ENCODE measurements at places on chromosomes 13 and 19.

- no peak for DNase-seq
Measured at GRCh38 chr19:21460686-21461085, 44.7 kb upstream of the ZNF429 start.

GRCh38 chr13:31588316-31588715 is 151.0 kb upstream of the RXFP2 start:
- no peak for DNase-seq

DNA sequence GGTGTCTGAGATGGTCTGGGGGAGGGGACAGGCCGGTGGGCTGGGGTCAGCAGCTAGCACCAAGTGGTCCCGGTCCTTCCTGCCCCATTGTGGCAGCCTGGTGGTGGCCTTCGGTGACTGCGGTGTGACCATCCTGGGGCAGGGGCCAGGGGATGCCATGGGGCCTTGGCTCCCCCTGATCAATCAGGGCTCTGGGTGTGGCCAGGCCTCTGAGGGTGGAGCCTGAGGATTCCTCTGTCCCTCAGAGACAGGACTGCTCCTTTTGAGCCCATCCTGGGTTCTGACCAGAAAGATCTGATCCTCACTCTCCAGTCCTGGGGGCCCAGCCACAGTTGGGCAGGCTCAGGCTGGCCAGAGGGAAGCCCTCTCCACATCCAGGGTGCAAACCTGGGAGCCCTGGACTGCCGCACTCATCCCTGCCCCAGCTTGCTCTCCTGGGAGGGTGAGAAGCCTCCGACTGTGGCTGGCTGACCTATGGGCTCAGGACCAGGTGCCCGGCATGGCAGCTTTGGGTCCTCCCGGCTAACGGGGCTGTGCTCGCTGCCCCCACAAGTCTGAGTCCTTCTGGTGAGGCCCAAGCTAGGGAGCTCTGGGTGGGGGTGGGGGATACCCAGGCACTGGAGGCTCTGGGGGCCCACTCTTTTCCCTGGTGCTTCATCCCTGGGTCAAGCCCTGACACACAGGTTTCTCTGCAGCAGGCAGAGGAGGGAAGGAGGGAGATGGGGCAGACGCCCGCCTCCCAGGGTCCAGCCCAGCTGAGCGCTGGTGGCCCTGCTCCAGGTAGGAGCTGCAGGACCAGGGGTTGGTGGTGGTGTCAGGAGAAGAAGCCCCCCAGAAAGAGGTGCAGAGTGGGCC is 59.5 kb downstream of the IER2 start:
- no peak for DNase-seq

- peak; percentile 73 for DNase-seq
Measured at GRCh38 chr13:111202745-111203144, 87.6 kb downstream of the ARHGEF7 start.

DNA sequence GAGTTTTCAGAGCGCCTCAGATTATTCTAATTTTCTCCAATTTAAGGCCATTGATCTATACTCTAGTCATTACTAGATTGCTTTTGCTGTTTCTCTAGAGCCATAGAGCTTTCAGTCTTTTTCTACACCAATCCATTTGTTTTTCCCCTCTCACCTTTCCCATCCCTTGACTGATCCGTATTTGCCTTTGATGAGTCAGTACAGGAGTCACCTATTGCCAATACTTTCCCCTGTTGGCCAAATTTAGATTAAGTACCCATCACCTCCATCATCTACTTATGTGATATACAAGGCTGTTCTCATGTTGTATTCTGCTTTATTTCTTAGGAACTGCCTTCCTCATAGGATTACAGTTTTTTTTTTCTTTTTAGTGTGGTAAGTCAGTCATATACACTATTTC is 463.2 kb downstream of the KLF12 start:
- no peak for DNase-seq

DNA sequence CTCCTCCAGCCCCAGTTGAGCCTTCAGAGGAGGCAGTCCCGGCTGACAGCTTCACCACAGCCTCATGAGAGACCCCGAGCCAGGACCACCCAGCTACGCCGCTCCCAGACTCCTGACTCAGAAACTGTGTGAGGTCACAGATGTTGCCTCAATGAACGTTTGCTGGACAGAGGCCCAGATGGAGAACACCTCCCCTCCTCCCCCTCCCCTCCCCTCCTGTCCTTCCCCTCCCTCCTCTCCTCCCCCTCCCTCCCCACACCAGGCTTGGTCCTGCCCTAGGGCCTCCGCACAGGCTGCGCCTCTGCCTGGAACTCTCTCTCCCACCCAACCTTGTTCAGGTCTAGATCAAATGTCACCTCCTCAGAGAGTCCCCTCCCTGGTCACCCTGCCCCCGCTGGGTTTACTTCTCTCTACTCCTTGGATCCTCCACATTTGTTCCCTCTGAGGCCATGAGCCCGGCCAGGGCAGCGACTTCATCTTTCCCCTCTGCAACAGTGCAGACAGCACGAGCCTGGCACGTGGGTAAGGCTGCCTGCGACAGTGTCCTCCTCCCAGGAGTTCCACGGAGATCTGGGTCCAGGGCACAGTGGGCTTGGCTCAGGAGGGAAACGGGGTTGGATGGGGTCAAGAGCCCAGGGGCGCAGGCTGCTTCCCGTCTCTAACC is 17.4 kb downstream of the PIP5K1C start:
- DNase-seq, result peak; percentile 53

DNA sequence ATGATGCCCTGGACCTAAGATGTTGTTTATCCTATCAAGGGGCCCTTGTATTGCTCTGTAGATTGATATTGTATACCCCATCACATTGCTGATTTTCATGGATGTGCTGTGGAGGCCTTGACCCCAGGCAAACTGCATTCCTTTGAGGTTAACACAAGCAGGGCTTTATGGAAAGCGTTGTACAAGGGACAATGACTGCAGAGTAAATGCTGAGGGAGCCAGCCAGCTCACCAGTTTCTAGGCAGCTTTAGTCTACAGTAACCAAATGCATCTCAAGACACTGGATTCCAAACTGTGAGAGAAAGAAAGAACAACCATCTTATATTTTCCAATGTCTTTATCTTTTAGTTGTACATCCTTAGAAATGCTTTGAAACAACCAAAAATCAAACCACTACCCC is 34.1 kb upstream of the EDNRB start:
- DNase-seq, result no peak

DNA sequence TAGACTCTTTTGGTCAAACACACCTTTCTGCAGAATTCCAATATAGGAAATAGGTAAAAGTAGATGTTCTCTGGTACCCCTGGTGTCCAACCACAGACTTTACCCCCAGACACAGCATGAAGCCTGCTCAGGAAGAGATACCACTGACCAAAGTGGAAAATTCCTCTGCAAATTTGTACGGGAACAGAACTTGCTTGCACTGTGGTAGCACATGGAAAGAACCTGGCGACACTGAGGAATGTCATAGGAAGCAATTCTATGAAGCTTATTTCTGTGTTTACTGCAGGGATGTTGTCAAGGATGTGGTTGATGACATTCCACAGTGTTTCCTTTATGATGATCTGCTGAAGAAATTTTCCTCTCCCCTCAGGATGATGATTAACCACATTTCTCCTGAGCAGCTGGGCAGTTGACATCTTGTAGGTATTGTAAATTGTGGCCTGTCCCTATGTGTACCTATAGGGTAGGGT is 48.9 kb upstream of the TNFSF11 start:
- DNase-seq, result no peak

- no peak for DNase-seq
Measured at GRCh38 chr19:3080286-3080685, 13.9 kb upstream of the GNA11 start.

- DNase-seq, result no peak
Measured at GRCh38 chr19:46068345-46069258, 27.8 kb upstream of the IGFL4 start.

- DNase-seq, result no peak
Measured at GRCh38 chr19:676007-676338, 219 bp upstream of the FSTL3 start.

- DNase-seq, result peak; percentile 14
Measured at GRCh38 chr19:7907544-7907943, 3.9 kb downstream of the MAP2K7 start.

- DNase-seq, result no peak
Measured at GRCh38 chr19:35055715-35056179, 14.2 kb downstream of the HPN start.

- no peak for DNase-seq
Measured at GRCh38 chr19:46391296-46392251, 21.8 kb downstream of the CCDC8 start.

GRCh38 chr13:97353927-97354675 is 79.9 kb upstream of the RAP2A start:
- DNase-seq, result no peak

GRCh38 chr19:2021453-2022140 is 6.1 kb upstream of the BTBD2 start:
- DNase-seq, result no peak

GRCh38 chr19:383040-383439 is 25.9 kb downstream of the C2CD4C start:
- no peak for DNase-seq

DNA sequence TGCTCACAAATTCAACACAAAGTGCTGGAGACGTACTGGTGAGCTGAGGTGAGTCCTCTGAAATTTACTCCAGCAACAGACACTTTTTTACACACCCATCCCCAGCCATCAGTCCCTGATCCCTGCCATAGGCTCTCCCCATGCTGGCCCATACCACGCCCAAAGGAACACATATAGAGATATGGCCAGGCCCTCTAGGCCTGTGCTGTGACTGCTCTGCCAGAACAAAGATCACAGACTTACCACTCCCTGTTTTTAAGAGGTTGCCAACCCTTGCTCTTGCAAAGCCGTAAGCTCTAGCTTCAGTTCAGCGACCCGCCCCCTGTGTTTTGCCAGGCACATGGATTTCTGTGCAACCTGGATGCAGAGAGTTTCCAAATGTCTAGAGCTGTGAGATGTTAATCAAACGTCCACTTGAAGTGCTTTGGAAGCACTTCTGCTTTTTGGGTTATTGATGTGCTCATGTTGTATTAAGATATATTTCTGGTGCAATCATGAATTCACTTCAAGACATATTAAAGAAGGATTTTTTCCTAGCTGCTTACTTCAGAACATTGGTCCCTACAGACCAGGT is 59.7 kb downstream of the DLEU7 start:
- DNase-seq, result no peak

DNA sequence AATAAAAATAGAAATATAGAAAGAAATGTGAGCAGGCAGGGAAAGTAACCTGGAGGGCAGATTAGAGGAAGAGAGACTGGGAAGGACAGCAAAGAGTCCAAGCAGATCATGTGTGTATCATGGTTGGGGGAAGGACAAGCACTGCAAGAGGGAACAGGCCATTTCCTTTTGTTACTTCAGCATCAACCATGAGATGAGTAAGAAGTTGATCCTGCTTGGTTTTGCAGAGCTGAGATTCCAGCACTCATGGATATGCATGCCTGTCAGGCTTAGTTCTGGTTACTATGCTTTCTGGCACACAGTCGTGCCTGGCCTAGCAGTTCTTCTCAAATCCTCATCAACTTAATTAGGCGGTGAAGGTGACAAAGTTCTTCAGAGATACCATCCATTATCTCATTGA is 18.1 kb downstream of the NALCN start:
- DNase-seq, result no peak

DNA sequence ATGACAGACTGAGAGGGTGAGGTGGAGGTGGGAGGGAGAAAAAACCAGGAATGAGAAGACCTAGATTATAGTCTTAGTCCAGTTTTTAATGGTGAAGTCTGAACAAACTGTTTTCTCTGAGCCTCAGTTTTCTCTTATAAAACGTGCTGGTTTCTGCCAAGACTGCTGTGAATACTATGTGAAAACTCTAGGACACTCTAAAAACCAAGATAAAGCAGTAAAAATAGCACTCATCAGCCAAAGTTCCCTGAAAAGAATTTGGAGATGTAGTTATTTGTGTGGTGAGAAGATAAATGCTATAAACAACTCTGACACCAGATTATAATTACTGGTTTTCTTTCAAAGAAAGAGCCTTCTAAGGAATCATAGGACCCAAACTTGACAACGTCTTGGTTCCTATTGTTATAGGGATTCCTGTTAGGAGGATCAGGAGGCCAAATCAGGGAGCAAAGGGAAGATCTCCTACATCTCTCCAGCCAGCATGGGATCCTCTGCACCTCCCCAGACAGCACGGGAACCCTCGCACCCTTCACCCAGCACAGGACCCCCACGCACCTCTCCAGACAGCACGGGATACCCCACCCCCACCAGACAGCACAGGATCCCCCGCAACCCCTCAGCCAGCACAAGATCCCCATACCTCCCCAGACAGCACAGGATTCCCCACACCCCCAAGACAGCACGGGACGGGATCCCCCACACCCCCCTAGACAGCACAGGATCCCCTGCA is 130.2 kb downstream of the MIPEP start:
- no peak for DNase-seq

DNA sequence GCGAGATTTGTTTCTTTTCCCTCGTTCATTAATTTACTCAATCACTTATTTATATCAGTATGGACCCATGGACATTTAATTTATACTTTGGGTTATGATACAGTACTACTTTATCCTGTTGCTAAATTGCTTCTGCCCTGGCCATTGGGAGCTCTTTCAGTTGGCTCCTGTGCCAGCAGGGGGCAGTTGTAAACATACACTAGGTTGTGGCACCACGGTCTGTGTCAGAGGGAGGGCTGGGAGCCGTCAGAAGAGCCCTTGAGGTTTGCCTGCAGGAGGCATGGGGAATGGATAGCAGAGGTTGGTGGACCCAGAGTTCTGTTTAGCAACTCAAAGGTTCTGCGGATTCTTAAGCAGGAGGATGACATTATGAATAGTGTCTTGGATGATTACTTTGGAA is 94.3 kb downstream of the ERCC5 start:
- no peak for DNase-seq

- DNase-seq, result peak; percentile 69
Measured at GRCh38 chr19:49441210-49441959, at the start of gene SLC17A7. TSS of gene SLC17A7 (minus strand) at chr19:49441527. CDS start at chr19:49441379, 148 bp downstream.

GRCh38 chr19:42185277-42185676 is 32.2 kb downstream of the DEDD2 start:
- no peak for DNase-seq

GRCh38 chr19:20167020-20167644 is at the start of gene ZNF486:
TSS of gene ZNF486 (plus strand) at chr19:20167214. CDS start at chr19:20167331, 117 bp downstream.
- DNase-seq, result peak; percentile 97

DNA sequence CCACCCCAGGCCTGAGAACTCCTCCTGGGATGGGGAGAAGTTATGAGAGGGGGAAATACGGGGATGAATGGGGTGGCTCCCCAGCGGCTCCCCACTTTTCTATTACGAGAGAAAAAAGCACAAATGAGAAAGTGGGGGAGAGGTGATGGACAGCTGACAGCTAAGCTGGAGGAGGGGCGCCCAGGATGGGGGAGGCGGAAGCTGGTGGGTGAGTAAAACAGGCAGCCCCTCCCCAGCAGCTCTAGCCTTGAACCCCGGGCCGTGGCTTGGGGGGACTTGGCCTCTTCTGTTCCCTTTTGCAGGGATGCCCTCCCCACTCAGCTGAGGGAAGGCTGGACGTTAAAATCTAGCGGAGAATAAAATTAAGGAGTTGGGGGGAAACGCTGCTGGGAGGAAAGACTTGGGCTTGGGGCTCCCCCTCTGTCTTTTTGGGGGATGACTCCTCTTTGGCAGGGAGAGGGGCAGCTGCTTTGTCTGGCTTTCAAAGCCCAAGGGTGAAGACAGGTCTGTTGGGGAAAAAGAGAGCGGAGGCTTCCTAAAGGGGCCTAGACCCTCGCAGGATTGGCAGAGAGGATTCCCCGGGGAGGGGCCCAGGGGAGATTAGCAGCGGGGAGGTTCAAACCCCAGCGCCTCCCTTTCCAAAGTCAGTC is 1.4 kb upstream of the SAMD1 start:
- DNase-seq, result peak; percentile 58

- DNase-seq, result no peak
Measured at GRCh38 chr13:107367258-107367657, 799.3 kb upstream of the ARGLU1 start.

Measured in femur (tissue), 1 donor.